Trophoblast cell (in vitro differentiated cells and primary cell): ENCODE measurements at places on chromosomes 7 and 10.
A peak's percentile ranks its signal among the peaks of the same experiment; 100 is the strongest.

- DNase-seq = peak; percentile 60
Observed at GRCh38 chr7:99362801-99363200, 11.7 kb upstream of the ARPC1B start.

GRCh38 chr10:132565516-132566209 is 28.1 kb downstream of the INPP5A start:
- peak; percentile 30 for DNase-seq

GRCh38 chr10:35136263-35136815 is 9.7 kb downstream of the CREM start:
- DNase-seq = no peak

DNA sequence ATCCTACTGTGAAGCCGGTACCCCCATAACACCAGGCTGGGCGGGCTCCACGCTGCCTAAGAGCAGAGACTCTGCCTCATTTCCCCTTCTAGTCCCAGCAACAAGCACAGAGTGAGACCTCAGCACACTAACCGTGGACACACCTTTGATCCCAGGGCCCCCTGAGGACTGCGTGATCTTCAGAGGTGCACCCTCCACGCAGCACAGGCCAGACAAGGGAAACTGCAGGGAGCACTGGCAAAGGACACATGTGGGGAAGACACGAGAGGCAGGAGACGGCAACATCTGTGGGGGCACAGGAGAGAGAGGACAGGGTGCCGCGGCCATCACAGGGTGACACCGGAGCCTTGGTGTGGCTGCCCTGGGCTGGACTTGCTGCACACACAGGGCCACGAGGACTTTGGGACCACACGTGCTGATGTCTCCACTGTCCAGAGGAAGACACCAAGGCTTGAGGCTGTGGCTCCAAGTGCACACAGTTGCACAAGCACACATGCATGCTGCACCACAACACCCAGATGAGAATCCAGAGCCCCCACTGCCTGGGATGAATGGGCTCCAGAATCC is 128.8 kb downstream of the PTPRN2 start:
- DNase-seq = no peak

GRCh38 chr7:67523713-67524112 is 527.1 kb downstream of the TYW1 start:
- DNase-seq = no peak

DNA sequence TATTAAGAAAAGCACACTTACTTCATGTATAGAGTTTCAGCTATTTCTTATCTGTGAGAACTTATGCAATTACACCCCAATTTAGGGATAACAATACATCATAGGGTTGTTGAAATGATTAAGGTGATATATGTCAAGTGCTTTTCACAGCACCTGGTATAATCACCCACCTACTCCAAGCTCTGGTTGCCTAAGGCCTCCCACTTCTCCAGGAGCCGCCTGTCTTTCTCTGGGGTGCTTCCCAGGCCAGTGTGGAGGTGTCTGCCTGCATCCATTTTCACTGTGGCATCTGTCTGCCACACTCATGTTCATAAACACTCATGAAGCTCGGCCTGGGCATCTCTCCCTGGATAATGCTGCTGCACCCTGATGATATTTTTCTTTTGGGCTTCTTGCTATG is 250.3 kb downstream of the STK31 start:
- no peak for DNase-seq

DNA sequence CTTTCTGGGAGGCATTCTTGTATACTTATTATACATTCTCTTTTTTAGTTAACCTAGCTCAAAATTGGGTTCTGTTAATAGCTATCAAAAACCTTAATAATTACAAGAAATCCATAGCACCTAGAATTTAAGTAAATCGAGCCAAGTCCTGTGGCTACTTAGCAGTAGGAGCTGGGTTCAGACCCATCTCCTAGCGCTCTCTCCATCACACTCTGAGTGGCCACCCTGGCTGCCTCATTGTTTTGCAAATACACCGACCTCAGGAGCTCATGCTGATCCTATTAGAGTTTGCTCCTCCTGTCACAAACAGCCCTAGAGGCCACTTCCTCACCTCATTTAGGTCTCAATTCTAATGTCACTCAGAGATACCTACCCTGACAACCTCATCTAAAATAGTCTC is 46.2 kb upstream of the OSBPL3 start:
- no peak for DNase-seq

DNA sequence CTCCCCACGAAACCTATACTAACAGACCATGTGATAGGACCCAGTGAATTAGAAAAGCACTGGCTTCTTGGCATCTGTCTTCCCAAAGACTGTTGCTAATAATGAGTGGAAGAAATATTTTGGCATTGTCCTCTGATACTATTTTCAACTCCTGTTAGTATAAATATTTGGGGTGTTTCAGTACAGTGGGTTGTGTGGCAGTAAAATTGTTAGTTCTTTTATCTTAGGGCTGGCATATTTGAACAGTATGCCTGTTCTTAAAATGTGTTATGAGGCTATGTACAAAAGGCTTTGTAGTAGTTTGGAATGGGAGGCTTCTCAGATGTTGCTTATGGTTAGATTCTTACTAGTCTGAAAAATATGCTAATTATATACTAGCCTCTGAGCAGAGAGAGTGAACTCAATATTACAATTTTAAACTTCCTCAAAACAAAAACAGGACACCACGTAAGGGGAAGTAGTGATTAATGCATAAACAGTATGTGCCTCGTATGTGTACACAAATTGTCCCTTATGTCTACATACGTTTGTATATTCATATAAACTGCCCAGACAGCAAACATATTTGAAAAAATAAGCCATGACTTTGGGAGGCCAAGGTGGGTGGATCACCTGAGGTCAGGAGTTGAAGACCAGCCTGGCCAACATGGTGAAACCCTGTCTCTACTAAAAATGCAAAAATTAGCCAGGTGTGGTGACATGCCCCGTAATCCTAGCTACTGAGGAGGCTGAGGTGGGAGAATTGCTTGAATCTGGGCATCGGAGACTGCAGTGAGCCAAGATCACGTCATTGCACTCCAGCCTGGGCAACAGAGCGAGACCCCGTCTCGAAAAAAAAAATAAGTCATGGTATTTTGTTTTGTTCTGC is 115.4 kb downstream of the ARID5B start:
- DNase-seq = peak; percentile 72

GRCh38 chr10:22103701-22104470 is 100.4 kb upstream of the DNAJC1 start:
- peak; percentile 8 for DNase-seq

- peak; percentile 100 for DNase-seq
Observed at GRCh38 chr10:3500408-3500856, 284.6 kb downstream of the KLF6 start.

DNA sequence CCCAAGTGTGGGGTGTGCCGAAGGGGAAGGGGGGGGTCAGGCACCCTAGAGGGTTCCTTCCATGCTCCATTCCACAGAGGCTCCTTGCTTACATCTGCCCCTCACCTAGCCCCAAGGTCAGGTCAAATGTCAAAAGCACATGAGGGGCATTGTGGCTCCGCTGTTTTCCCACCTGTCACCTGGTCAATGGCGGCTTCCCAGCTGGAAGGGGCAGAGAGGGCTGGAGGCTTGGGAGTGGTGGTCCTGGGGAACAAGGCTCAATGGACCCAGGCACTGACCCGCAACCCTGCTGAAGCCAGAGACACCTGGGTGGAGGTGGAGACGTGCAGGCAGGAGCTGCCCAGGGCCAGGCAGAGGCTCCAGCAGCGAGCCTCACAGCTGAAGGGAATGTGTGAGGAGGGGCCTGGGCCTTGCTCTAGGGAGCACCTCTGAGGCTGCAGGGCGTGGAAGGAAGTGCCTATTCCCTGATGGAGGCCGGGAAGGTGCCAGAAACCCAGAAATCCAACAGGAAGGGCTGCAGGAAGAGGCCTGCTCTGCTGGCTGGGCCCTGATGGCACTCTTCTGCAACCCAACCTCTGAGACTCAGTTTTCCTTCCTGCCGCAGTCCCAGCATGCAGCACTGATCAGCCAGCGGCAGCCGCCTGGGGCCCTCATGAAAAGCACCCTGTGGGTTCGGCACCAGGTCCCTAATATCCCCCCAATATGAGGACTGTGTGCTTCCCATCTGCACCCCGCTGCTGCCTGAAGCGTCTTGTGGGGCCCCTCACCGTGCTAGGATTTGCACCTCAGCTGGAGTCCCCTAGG is 16.0 kb downstream of the RASGEF1A start:
- no peak for DNase-seq
